Subcutaneous preadipocyte (primary cell): ENCODE measurements at places on chromosomes 7 and 10. TPM values are rescaled to one million over a fixed set of nuclear protein-coding genes. Genes with fewer than 3 reads are reported as not detected.

ANKRD7 gene
- total RNA-seq: 0.37 and 0.39 TPM in 2 replicates

CELF2 gene
- total RNA-seq: 23.1 and 38.2 TPM in 2 replicates

EIF5AL1 gene
- total RNA-seq: 0.98 and 2.2 TPM in 2 replicates

CUBN gene
- total RNA-seq: 2.5 and 2.9 TPM in 2 replicates

GPR85 gene
- total RNA-seq: 1.8 and 2.3 TPM in 2 replicates

ACSM6 gene
- total RNA-seq: not detected in 2 replicates

PCGF6 gene
- total RNA-seq: 10.7 and 14.9 TPM in 2 replicates

PDZD7 gene
- 0.37 and 0.98 TPM in 2 replicates for total RNA-seq

ARPC1A gene
- 248 and 279 TPM in 2 replicates for total RNA-seq

GJD4 gene
- total RNA-seq: not detected in 2 replicates

SLC39A12 gene
- not detected in 2 replicates for total RNA-seq

PROSER2 gene
- total RNA-seq: 1.5 and 3.3 TPM in 2 replicates

PRKCQ gene
- not detected in 2 replicates for total RNA-seq

NFE2L3 gene
- total RNA-seq: 1.8 TPM in 1 of 2 replicates, not detected in the other

TMEM229A gene
- not detected in 2 replicates for total RNA-seq

FAM25G gene
- total RNA-seq: not detected in 2 replicates

PAPSS2 gene
- total RNA-seq: 57.9 and 62.1 TPM in 2 replicates

ANKRD61 gene
- not detected in 2 replicates for total RNA-seq

PGAM2 gene
- total RNA-seq: 0.37 TPM in 1 of 2 replicates, not detected in the other

TSPAN15 gene
- 0.20 and 0.73 TPM in 2 replicates for total RNA-seq

MDH2 gene
- total RNA-seq: 48.1 and 48.5 TPM in 2 replicates

CDK5 gene
- 15.1 and 19.5 TPM in 2 replicates for total RNA-seq

WNT2 gene
- 0.39 and 0.73 TPM in 2 replicates for total RNA-seq

CFAP58 gene
- total RNA-seq: 0.37 and 0.59 TPM in 2 replicates

GDF2 gene
- not detected in 2 replicates for total RNA-seq

NEURL1 gene
- total RNA-seq: 0.37 and 0.39 TPM in 2 replicates

MKRN1 gene
- total RNA-seq: 46.7 and 49.2 TPM in 2 replicates

CHST3 gene
- 20.9 and 23.5 TPM in 2 replicates for total RNA-seq

ZNF853 gene
- total RNA-seq: under 0.01 TPM in 1 of 2 replicates, not detected in the other

VENTX gene
- not detected in 2 replicates for total RNA-seq

TECPR1 gene
- 9.9 and 19.7 TPM in 2 replicates for total RNA-seq

KLF14 gene
- total RNA-seq: 0.20 and 0.37 TPM in 2 replicates

ANKRD30A gene
- total RNA-seq: not detected in 2 replicates

TBX20 gene
- total RNA-seq: 0.59 TPM in 1 of 2 replicates, not detected in the other
